ENCODE measurements at places on chromosomes 2 and 18.

GRCh38 chr2:70523996-70524965 lies 29.3 kb downstream of the TGFA start:
- DNase-seq = no peak

DNA sequence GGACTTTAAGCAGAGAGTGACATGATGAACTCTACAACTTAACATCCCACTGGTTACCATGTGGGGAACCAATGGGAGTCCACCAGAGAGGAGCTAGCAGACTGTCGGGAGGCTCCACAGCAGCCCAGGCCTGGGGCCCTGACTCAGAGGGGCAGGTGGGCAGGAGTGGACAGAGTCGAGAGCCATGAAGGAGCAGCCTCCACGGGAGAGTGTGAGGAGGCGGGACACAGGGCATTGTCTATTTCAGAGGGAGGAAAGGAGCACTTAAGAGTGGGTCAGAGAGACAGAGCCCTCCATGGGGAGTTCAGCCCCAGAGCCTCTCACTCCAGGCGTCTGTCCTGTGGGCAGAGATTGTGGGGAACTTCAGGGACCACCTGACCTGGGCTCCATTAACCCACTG lies 118.7 kb downstream of the CYP26B1 start:
- no peak for DNase-seq

- no peak for DNase-seq
Measured at GRCh38 chr2:55460562-55460961, 40.9 kb upstream of the CCDC88A start.

- DNase-seq = no peak
Measured at GRCh38 chr2:216493334-216493685, 5.3 kb upstream of the RPL37A start.

- DNase-seq = no peak
Measured at GRCh38 chr2:239905306-239905705, 119.8 kb downstream of the NDUFA10 start.
